ENCODE measurements at places on chromosomes 5 and 9.
A peak's percentile ranks its signal among the peaks of the same experiment; 100 is the strongest.

- peak; percentile 93 for DNase-seq
Measured at GRCh38 chr5:180809403-180810209, 7.0 kb upstream of the MGAT1 start.

GRCh38 chr5:179478624-179479023 lies 71.7 kb upstream of the RUFY1 start:
- DNase-seq = no peak

DNA sequence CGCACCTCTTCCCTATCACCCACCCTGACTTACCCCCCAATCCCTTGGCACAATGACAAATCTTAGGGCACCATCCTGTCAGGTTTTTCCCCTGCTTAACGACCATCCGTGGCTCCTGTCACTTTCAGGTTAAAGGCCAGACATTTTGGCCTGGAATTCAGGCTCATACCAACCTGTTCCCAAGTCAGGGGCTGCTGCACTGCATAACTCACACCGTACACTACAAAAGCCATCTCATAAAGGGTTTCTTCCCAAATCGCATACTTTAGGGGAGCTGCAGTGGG lies 7.5 kb upstream of the AKNA start:
- DNase-seq = no peak

- no peak for DNase-seq
Measured at GRCh38 chr5:168020542-168021294, 270.7 kb upstream of the WWC1 start.

- DNase-seq = no peak
Measured at GRCh38 chr9:7118633-7119032, 360.9 kb downstream of the KDM4C start.

- DNase-seq = no peak
Measured at GRCh38 chr5:79459626-79460025, 54.3 kb downstream of the HOMER1 start.

DNA sequence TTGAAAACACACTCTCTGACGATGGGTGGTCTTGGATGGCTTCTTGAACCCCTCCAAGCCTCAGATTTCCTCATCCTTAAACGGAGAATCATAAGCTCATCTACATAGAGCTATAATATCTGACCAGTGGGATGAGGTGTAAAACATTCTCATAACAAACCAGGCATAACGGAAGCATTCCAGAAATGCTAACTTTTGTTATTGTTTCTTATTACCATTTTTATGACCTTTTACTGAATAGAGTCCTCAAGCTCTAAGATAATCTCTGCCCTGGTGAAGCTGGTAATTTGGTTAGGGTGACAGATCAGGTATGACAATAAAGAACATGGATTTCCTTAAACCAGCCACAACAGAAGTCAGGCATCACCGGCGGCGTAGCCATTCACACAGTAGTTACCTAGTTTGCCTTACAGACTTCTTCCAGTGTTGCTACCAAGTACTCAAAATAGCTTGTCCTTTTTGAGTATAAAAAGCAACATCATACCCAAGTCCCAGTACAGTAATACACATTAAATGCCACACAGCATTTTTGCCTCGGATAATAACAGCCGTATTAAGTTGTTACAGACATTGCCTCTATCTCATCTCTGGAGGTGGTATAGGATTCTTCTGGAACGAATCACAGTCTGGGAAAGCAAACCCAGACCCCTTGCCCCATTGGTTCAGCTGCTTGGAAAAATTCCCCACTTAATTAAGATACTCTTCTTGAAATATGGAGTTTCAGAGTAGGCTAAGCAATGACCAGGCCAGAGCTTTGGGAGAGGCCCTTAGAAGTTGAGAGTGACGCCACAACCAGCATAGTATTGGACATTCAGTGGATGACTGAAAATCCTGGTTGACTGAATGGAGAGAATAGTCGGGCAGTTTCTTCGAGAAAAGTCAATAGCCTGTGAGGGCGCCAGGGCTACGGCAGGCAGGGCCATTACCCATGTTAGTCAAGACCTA lies 252.5 kb downstream of the SLIT3 start:
- DNase-seq = no peak

GRCh38 chr5:6759401-6759800 lies 46.2 kb downstream of the TENT4A start:
- DNase-seq = no peak

DNA sequence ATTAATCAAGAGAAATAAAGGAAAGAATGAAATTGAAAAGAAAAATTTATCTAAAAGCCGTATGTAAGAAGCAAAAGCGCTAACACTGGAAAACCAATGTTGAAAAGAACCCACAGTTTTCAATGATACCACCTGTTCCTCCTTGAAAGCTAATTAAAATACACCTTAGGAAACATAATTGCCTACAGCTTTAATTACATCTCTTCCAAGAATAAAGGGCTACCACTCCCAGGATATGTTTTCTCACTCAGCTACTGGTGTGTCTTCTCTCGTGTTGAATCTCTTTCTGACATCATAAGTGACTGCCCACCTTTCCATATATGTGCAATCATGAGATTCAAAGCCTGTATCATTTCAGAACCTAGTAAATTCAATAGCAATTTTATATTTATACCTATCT lies 880.6 kb upstream of the DMAC1 start:
- DNase-seq = no peak

DNA sequence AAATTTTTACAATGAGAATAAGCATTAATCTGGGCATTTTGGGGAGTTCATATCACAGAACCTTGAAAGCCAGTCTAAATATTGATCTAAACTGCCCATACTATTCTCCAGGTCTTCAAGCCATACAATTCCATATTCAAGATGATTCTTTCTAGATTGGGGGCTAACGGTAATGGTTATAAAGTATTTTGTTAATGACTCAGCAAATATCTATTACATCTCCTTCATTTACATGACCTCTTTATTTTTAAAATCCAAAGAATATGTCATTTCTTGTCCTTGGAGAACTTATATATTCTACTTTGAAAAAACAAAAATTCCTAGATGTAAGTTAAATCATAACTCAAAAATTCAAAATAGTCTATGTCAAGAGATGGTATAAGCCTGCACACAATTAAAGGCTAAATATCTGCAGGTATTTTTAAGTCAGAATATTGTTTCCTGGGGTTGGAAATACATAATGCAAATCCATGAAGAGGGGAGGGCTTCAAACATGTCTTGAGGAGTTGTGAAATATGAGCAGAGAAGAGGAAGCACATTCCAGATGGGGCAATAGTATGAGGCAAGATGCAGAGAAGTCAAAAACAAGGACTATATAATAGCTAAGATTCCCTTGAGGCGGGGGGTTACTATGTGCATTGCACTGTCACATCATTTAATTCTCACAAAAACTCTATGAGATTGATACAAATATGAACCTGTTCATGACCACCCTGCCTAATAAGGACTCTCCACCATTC lies 526.4 kb downstream of the NR2F1-AS1 start:
- DNase-seq = no peak

GRCh38 chr5:96245140-96246091 lies 187.6 kb downstream of the PCSK1 start:
- no peak for DNase-seq

DNA sequence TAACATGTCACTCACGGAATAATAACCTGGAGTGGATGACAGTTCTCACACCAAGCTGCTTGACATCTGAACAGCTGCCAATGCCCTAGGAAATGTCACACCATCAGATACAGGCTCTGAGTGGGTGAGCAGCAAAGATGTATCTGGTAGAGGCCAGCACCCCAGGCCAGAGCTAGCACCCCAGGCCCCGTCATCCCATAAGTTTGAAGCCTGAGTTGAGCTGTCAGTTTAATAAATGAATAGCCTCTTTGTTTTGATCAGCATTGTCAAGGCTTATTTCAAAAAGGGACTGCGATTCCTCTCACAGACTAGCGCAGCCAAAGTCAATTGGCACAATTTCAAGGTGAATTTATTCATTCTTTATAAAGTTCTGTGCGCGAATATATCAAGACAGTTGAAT lies 1327.1 kb downstream of the MAT2B start:
- DNase-seq = no peak

GRCh38 chr5:178463321-178464155 lies 126.7 kb downstream of the COL23A1 start:
- no peak for DNase-seq
